Coronary artery (tissue), 2 donors: ENCODE measurements at places on chromosomes 4 and X.

DNA sequence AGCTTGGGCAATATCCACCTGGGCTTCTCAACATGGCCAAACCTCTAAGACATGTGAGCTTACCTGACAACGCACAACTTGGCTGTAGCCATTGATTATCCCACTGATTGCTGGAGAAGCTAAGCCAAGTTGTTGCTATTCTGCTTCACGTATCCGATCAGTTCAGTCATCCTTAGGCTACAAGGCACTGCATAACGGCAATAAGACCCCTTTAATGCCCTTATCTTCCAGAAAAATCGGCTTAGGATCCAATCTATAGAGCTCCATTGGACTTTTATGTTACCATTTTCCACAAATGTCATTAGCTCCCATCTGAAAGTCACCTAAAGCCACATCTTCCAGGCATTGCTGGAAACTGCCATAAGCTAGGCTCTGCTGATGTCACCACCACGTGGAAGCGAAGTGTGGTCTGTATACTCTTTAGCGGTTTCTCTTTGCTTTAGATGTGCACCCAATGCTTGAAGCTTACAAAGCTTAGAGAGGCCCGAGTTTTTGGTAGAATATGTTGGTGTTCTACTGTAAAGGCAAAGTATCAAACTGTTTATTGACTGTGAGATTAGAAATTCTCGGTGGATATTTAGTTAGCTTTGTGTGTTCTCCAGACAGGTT lies 163.1 kb downstream of the CPE start:
- no peak for DNase-seq

DNA sequence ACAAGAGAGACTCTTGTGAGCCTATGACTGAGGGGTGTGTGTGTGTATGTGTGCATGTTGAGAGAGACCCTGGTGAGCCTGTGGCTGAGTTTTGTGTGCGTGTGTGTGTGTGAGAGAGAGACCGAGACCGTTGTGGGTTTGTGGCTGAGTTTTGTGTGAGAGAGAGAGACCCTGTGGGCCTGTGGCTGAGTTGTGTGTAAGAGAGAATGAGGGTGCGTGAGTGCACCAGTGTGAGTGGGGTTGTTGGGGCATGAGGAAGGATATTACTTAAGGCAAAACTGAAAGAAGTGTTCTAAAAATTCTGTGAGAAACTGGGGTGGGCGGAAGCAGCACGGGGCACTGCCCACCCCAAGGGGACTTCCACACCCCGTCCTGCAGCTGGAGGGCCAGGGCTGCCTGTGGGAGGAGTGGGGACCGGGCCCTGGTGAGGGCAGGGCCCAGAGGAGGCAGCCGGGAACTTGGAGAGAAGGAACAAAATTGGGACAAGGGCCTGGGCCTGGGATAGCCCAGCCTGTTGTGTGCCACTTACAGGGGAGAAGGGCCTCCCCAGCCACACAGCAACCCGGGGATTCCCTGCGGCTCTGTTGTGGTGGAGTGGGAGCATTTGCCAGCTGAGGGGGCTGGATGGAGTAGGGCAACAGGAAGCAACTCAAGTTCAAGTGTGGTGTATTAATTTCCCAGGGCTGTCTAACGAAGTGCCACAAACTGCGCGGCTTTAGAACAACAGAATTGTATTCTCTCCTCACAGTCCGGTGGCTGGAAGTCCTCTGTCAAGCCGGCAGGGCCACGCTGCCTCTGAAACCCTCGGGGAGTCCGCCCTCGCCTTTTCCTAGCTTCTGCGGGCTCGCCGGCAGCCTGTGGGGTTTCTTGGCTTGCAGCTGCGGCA lies 22.1 kb downstream of the TMEM131L start:
- DNase-seq, result no peak

- no peak for DNase-seq
These were observed 66.3 kb downstream of the GAB1 start for GRCh38 chr4:143402776-143403552.

DNA sequence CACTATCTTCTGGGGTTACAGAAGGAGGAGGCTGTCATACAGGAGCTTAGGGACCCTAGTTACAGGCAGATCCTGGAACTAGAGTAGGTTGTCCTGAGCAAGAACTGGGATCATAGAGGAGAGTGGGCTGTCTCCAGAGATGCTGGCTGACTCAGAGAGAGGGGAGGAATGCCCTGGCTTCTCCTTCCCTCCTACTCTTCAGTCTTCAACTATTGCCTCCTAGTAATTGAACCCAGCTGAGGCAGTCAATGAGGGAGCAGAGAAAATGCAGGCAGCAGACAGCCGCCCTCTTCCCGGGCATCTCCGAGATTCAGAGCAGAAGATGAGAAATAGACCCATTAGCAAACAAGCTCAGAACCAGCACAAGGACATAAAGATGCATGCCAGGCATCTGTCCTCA lies 118.3 kb upstream of the PDE5A start:
- no peak for DNase-seq

DNA sequence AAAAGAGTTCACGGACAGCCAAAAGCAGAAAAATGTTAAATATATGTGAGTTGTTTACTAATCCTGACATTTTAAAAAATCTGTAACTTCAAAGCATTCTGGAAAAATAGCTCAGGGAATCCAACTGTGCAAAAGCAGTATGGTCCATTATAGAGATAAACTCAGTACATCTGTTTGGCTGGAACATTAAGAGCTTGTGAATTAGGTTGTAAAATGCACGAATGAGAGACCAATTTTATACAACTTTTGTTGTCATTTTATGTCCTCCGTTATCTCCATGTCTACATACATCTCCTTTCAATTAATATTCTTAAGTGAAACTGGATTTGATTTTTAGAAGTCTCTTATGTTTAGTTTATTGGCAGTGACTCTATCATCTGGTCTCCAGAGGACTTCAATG lies 367.0 kb upstream of the ATOH1 start:
- DNase-seq, result no peak

DNA sequence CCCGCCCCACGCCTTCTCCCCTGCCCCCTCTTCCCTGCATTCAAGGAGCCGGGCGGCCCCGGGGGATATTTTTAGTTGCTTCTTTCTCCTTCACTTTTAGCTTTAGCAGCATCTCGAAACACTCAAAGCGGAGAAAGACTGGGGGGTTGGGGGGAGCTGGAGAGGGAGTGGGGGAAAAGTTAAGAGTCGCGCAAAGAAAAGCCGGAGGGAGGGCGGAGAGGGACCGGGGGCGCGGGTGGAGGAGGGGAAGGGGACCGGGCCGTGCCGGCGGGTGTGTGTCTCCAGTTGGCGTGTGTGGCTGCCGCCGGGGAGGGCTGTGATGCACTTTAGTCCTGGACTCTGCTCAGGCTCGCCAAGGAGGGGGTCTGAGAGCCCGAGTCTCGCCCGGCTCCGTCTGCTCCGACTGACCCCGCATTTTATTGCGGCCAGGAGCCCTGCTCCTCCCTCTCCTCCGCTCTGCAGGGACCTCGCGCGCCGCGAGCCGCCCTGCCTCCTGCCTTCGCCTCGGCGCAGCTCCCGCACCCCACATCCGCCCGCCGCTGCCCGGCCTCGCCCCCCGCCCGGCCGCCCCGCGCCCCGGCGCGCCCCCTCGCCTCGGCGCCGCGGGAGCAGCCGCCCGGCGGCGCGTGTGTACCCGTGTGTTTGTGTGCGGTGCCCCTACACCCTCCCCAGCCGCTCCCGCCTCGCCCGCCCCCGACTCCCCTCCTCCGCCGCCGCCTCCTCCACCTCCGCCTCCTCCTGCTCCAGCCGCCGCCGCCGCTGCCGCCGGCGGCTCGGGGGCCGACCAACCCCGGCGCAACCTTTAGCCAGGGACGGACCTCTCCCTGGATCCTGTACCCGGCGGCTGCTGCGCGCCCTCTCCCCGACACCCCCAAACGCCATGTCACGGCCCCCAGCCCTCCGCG lies 1.4 kb downstream of the ZNF827 start:
- DNase-seq, result peak; percentile 81

DNA sequence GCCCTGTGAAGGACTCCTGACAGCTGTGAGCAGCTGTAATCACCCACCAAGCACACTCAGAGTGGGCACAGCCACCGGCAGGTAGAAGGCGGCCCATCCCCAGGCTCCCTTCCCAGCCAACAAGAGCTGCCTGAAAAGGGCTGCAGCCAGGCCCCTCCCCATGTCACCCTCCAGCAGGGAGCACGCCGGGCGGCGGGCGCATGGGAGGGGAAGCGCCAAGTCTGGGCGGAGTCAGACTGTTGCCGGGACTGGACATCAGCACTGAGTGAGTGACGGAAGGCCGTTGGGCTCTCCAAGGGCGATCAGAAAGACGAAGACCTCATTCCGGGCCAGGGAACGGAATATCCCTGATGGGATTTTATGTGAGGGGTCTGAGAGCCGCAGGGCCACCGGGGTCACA lies 82.1 kb downstream of the PPP2R2C start:
- DNase-seq, result no peak

GRCh38 chr4:16785793-16786527 lies 112.5 kb downstream of the LDB2 start:
- no peak for DNase-seq

DNA sequence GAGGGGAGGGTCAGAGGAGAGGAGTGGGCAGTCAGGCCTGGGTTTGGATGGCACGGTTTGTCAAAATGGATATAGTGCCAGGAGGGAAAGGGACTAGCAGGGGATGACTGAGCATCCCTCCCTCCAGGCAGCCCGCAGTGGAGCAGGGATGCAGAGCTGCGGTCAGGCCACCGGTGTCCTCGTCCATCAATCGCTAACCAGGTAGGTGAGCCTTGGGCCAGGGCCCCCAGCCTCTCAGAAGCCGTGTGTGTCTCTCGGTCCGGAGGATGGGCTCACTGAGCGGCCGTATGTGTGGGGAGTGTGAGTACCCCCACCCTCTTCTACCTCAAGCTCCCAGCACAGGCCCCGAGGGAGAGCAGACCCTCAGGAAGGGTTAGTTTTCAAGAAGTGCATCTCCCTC lies 538 bp upstream of the CYTL1 start:
- DNase-seq, result no peak

DNA sequence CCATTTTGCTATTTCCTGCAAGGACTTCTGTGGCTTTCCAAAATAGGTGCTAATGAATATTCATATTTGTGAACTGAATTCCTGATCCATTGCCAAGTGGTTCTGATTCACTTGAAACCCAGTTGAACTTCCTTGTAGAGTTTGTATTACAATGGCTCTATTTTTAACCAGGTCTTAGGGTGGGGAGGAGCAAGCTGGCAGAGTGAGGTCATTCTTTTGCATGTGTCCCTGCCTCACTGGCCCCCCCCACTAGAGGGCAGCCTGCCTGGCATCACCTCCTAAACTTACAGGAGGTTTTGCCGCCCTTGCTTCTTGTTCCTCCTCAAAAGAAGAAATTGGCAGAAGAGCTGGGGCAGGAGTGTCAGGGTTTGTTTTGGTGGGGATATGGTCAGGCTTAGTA lies 10.5 kb downstream of the PTTG2 start:
- DNase-seq, result peak; percentile 81

DNA sequence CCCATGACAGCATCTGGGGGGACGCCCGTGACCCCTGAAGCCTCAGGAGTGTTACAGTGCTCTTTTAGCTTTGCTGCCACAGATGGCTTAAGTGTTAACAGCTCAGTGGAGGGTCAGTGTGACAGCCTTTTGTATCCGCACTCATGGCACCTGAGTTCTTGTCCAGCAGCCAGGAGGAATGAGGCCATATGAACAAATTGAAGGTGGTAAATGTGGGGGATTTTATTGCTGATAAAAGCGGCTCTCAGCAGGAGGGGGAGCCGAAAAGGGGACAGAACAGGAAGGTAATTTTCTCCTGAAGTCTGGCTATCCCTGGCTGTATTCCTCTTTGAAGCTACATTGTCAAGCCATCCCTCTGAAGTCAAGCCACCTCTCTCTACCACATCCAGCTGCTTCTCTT lies 441.0 kb downstream of the RAPGEF2 start:
- DNase-seq, result no peak

DNA sequence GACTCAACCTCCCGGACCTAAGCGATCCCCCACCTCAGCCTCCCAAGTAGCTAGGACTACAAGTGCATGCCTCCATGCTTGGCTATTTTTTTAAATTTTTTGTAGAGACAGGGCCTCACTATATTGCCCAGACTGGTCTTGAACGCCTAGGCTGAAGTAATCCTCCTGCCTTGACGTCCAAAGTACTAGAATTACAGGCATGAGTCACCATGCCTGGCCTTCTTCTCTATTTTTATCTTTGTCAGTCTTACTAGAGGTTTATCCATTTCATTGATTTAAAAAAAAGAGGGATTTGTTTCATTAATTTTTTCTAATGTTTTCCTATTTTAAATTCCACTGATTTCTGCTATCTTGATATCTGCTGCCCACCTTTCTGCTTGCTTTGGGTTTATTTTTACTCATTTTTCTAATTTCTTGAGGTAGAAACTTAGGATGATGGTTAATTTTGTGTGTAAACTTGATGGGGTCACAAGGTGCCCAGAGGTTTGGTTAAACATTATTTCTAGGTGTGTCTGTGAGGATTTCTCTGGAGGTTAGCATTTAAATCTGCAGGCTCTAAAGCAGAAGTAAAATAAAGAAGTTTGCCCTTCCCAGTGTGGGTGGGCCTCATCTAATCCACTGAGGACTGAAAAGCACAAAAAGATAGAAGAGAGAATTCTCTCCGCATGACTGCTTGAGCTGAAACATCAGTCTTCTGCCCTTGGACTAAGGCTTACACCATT lies 116.2 kb upstream of the DCLK2 start:
- no peak for DNase-seq

DNA sequence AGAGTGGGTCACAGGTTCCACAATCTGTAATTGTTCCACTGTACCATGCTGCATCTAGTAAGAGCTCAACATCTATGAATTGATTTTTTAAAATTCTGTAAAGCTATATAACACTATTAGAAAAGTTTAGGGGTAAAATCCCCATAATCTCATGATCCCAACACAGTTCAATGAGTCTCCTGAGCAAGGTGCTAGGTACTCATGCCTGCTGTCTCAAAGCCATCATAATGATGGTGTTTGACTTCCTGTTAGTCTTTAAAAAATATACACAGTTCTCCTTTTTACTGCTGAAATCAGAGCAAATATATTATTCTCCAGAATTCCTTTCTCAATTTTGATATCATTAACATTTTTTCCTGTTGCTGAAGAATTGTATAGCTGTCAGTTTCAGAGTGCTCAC lies 55.9 kb downstream of the SH3BGRL start:
- no peak for DNase-seq

GRCh38 chr4:116215622-116216021 lies 869.8 kb downstream of the TRAM1L1 start:
- no peak for DNase-seq

DNA sequence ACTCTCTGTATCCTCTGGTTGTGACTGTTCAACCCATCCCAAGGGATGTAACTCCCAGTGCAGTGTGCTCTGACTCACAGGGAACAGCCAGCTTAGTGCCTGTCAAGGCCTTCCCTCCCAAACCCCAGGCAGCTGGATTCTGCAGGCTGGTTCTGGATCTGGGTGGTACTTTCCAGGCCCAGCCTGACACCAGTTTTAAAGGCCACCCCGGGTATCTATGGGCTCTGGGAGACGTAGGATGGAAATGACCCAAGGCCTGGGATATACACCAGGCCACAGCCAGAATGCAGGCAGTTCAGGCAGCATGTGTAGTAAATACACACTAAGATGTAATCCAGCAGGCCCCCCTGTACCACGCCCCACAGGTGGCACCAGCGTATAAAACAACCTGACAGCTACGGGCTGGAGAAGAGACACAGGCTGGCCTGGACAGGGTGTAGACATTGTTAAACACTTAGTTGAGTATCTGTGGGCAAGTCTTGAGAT lies 64.2 kb downstream of the SPINK2 start:
- DNase-seq, result peak; percentile 70

- no peak for DNase-seq
These were observed 203.2 kb downstream of the PTTG2 start for GRCh38 chr4:38163216-38164006.
